ENCODE measurements at places on chromosomes 2 and 18.

DNA sequence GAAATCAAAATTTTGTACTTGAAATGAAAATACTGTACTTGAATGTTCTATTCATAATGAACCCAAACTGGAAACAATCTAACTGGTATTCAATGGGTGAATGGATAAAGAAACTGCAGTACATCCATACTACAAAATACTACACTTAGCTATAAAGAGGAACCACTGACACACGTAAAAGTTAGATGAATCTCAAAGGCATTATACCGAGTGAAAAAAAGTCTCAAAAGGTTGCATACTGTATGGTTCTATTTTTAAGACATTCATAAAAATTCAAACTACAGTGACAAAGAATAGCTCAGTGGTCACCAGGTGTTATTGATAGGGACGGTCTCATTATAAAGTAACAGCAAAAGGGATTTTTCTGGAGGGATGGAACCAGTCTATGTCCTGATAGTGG is 41.1 kb downstream of the COBLL1 start:
- no peak for DNase-seq

GRCh38 chr2:5507367-5507766 is 184.8 kb upstream of the SOX11 start:
- DNase-seq: no peak

GRCh38 chr2:30736461-30737325 is 70.6 kb downstream of the CAPN13 start:
- DNase-seq: no peak

GRCh38 chr2:102848366-102848839 is 86.6 kb downstream of the TMEM182 start:
- no peak for DNase-seq

GRCh38 chr18:55420665-55421307 is 167.2 kb downstream of the TCF4 start:
- DNase-seq: no peak

- DNase-seq: no peak
These were observed 98.1 kb downstream of the COL6A3 start for GRCh38 chr2:237315829-237316225.

GRCh38 chr2:192140236-192140839 is 54.4 kb downstream of the TMEFF2 start:
- DNase-seq: no peak

GRCh38 chr2:121297217-121297830 is 12.3 kb upstream of the TFCP2L1 start:
- DNase-seq: no peak

GRCh38 chr2:85116207-85116606 is 17.0 kb upstream of the TCF7L1 start:
- DNase-seq: no peak

- DNase-seq: no peak
These were observed 101.3 kb downstream of the FOXI3 start for GRCh38 chr2:88351249-88351601.

- DNase-seq: no peak
These were observed 331.4 kb upstream of the KLHL29 start for GRCh38 chr2:23053601-23054000.

DNA sequence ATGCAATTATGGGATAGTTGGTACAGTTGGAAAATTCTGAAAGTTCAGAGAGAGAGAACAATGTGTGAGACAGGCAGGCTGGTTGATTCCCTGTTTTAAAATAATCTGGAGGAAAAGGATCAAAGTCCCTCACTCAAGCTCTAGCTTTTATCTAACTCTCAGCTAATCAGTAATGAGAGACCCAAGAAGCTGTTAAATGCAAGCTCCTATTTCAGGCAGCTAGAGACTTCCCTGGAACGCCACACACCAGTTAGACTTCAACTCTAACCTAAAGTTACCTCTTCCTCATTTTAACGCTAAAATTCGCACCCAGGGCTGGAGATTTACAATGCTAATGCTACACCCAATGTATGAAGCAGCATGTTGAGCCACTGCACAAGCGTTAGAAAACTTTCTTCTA is 243.1 kb downstream of the EN1 start:
- DNase-seq: no peak

GRCh38 chr2:162212366-162212765 is 30.9 kb downstream of the FAP start:
- no peak for DNase-seq

DNA sequence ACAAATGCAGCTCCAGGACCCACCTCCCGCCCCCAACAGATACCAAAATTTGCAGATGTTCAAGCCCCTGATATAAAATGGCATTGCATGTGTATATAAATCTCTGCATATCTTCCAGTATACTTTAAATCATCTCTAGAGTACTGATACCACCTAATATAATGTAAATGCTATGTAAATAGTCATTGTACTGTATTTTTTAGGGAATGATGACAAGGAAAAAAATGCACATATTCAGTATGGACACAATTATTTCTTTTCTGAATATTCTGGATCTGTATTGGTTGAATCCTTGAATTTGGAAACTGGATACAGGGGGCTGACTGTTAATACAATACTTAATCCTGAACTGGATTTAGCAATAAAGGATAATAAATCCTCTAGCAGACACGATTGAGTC is 67.7 kb downstream of the FRZB start:
- DNase-seq: no peak

DNA sequence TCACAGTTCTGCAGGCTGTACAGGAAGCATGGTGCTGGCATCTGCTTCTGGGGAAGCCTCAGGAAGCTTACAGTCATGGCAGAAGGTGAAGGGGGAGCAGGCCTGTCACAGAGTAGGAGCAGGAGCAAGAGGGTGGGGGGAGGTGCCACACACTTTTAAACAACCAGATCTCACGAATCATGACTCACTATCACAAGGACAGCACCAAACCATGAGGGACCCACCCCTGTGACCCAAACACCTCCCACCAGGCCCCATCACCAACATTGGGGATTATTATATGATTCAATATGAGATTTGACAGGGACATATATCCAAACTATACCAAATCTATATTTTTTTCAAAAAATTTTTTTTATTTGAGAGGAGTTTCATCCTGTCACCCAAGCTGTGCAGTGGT is 51.0 kb upstream of the GLS start:
- no peak for DNase-seq

DNA sequence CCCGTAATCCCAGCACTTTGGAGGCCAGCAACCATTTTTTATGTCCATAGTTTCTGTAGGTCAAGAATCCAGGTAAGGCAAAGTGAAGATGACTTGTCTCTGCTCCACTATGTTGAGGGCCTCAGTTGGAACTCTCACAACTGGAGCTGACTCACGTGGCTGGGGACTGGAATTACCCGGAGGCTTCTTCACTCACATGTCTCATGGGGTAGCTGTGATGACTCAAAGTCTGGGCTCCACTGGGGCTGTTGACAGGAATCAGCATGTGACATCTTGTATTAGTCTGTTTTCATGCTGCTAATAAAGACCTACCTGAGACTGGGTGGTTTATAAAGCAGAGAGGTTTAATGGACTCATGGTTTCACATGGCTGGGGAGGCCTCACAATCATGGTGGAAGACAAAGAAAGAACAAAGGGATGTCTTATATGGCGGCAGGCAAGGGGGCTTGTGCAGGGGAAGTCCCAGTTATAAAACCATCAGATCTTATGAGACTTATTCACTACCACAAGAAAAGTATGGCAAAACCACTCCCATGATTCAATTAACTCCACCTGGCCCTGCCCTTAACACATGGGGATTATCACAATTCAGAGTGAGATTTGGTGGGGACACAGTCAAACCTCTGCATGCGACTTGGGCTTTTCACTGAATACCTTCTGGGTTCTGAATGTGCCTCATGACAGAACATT is 7.8 kb upstream of the PPP1R1C start:
- no peak for DNase-seq

DNA sequence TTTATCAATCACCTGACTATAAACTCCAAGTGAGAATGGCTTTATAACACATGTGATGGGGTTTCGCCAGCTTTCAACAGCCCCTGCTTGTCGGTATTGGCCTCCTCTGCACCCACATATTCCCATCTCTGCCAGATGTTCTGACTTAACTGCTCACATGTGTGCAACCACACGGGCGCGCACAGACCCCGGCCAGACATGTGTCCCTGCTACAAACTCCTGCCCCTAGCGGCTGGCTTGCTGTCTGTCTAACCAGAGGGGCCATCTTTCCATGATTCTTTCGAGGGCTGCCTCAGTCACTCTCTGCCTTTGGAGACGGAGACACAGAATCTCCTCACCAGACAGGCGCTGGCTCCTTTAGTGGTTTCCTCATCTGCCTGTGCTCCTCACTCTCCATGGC is 15.3 kb downstream of the STON1 start:
- DNase-seq: no peak

GRCh38 chr2:197386242-197386641 is 48.6 kb downstream of the SF3B1 start:
- DNase-seq: no peak

- DNase-seq: no peak
These were observed 31.3 kb downstream of the NIFK start for GRCh38 chr2:121705390-121705789.

DNA sequence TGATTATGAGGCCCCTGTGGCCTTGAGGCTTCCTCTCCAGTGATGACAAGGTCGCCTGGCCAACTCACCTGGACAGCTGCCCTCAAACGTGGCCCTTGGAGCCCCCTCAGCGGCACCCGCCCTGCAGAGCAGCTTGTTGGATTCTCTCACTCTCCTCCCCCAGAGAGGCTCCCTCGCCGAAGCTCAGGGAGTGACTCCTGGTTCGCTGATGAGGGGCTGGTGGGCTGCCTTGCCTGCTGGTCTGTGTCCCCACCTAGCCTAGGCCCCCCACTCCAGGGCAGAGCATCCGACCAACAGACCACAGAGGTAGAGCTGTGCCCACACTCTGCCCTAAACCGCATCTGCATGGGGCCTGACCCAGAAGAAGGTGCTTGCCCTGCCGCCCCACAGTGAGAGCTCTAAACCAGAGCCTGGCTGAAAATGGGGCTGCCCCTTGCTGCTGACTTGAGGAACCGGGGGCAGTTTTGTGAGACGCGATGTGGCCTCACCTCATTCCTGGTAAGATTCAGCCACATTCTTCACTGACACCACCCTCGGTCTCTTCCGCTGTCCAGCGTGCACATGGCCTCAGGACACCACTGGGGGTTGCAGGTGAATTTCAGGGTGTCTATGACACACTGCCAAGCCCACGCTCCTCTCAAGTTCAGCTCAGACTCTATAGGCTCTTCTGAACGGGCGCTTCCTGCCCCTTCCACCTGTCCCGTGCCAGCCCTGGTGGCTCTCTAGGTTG is 131.6 kb downstream of the CABLES1 start:
- no peak for DNase-seq

DNA sequence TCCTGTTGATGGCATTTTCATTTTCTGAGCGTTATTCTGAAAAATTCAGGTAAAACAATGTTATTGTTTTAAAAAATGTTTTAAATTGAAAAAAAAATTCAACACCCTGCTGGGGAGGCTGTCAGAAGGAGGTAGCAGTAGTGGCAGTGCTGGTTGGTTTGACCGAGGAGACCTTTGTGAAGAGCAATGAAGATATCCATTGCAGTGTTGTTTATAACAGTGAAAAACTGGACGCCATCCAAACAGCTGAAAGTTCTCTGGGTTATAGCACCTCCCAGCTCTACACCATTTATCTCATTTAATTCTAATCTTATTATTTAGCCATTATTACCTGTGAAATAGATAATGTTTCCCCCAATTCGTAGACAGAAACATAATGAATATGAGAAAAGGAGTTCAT is 12.6 kb upstream of the ITM2C start:
- DNase-seq: no peak

DNA sequence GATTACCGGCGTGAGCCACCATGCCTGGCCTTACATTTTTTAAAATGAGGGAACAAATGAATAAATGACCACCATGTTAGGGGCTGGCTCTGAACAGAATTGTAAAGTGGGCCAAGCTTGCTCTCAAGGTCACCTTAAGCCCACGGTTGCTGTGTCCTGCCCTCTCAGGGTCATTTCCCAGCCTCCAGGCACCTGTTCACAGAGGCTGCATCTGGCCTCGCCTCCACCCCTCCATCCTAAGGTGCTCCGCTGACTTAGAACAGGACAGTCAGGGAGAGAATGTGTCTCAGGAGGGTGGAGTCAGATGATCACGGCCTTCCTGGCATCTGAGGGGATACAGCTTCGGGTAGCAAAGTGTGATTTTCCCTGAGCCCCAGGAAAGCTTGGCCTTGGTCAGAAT is 7.3 kb downstream of the SFTPB start:
- DNase-seq: no peak

DNA sequence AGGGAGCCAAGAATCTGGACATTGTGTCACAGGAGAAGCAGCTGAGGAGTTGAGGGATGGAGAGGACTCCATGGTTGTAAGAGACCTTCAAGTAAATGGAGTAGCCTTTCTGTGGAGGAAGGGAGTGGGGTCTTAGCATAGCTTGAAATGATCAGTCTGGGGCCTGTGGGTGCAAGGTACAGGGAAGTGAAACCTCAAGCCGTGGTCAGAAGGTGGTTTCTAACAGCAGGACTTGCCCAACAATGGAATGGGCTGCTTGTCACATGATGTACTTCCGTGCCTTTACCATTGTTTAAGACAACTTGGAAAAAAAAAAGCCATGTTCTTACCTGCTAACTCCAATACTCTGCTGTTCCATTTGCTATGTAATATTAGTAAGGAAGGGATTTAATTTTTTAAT is 140.7 kb downstream of the LDLRAD4 start:
- no peak for DNase-seq
